ENCODE measurements at places on chromosomes 3 and 15.

DNA sequence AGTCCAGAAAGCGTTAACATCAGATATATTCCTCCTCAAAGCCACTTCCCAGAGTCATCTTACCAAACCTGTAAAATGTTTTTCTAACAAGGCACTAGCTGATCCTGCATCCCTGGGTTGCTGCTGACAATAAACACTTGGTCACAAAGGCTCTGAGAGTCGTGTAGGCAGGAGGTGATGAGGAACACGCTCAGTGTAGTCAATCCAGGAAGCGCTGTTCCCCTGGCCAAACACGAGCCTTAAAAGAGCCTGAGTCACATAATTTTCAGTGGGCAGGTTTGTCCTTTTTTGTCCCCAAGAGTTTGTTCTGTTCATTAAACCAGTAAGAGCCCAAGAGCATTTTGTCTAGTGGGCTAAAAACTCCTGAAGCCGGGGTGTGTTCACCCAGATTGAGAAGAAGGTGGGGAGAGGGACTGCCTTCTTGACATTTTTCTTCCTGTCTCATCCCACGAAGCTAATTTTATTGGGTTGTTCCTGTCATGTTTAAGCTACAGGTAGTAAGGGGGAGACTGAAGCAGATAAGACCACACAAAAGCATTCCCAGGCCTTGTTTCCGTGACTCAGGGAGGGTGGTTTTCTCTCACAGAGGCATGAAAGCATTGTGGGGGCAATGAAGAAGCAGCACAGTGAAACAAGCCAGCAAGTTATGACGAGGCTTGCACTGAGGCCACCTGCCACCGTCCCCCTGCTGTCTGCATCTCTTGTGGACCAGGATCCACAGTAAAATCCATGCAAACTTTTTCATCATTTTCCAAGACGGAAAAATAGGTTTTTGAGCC is 73.7 kb downstream of the FOXB1 start:
- no peak for DNase-seq

DNA sequence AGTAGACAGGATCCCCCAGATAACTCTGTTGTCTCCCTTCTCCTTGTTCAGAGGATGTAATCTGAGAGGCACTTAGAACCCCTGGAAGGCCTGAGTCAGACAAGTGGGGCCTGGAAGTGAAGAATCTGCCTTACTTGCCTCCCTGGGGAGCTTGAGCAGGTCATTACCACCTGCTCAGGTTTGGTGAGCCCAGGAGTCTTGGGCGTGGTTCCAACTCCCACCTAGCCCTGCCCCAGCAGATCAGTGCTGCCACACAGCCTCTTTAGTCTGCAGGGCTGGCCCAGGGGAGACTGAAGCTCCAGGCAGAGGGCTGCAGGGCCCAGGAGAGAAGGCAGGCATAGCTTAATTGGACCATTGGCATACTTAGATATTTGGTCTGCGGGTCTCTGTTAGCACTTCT is 230.0 kb downstream of the ERC2 start:
- DNase-seq, result no peak

- no peak for DNase-seq
Observed at GRCh38 chr3:66615643-66616301, 115.0 kb upstream of the LRIG1 start.

- no peak for DNase-seq
Observed at GRCh38 chr15:59867086-59867855, 136.8 kb upstream of the FOXB1 start.

Measured in mesothelial cell of epicardium (in vitro differentiated cells).